Pulmonary artery endothelial cell (primary cell): ENCODE measurements at places on chromosomes 3 and 15. TPM values are rescaled to one million over a fixed set of nuclear protein-coding genes. Genes with fewer than 3 reads are reported as not detected.

- no peak for DNase-seq
Observed at GRCh38 chr15:68210821-68211655, 5.9 kb upstream of the CALML4 start.

- DNase-seq: no peak
Observed at GRCh38 chr3:45409921-45410320, 21.5 kb downstream of the LARS2 start.

Gene MYRIP
- 22.4 and 24.8 TPM in 2 replicates for total RNA-seq

Gene TNFAIP8L3
- total RNA-seq: 38.4 and 62.5 TPM in 2 replicates

DNA sequence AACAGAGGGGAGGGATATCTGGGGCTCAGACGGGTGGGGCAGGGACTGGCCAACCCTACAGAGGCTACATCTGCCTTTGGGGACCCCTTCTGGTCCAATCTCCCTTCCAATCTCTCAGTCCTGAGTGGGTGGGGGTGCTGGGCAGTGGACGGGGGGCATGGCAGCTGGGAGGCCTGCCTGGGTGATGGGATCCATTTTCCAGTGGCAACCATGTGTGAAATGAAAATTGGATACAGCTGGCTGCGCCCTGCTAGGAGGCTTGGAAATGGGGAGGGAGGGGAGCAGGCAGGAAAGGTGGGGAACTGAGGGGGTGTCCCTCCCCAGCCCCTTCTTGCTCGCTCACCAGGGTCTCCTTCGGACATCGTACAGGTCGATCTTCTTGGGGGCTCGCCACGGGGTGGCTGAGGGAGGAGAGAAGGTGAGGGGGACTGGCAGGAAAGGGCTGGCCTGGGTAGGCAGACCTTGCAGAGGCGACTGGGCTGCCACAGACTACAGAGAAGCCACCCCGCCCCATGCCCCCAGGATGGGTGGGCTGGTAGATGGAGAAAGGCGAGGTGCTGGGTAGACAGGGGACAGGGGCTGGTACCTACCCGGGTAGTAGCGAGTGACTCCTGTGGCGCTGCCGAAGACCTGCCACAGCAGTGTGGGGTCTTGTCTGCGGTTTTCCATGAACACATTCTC is 21.2 kb upstream of the TMEM115 start:
- DNase-seq: no peak

Gene ZNF774
- 0.92 and 1.1 TPM in 2 replicates for total RNA-seq

- no peak for DNase-seq
Observed at GRCh38 chr3:46707601-46708011, 6.4 kb downstream of the TMIE start.

- DNase-seq: no peak
Observed at GRCh38 chr3:12615266-12615665, 48.7 kb downstream of the RAF1 start.

DNA sequence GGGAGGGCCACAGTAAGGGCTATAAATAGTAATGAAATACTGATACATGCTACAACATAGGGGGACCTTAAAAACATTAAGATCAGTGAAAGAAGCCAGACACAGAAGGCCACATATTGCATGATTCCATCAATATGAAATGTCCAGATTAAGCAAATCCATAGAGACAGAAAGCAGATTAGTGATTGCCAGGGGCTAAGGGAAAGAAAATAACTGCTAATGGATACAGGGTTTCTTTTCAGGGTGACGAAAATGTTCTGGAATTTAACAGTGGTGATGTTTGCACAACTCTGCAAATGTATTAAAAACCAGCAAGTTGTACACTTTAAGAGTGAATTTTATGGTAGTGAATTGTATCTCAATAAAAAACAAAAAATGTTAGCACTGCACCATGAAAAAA is 37.0 kb downstream of the PIK3R4 start:
- DNase-seq: no peak

- DNase-seq: no peak
Observed at GRCh38 chr3:168342946-168343850, 247.5 kb upstream of the GOLIM4 start.

GRCh38 chr15:22258398-22259150 is 178.2 kb downstream of the OR4M2 start:
- DNase-seq: no peak

GRCh38 chr3:16589867-16590624 is 15.2 kb downstream of the DAZL start:
- no peak for DNase-seq

Gene STX19
- not detected in 2 replicates for total RNA-seq

Gene CFAP20DC
- 1.1 and 2.3 TPM in 2 replicates for total RNA-seq
